ENCODE measurements at places on chromosomes 16 and 17. TPM values are rescaled to one million over a fixed set of nuclear protein-coding genes. Genes with fewer than 3 reads are reported as not detected.

Gene UNC13D
- 145 TPM for total RNA-seq

Gene NAGS
- 7.1 TPM for total RNA-seq

- no peak for DNase-seq
Measured at GRCh38 chr17:36856222-36856621, 81.1 kb upstream of the LHX1 start.

DNA sequence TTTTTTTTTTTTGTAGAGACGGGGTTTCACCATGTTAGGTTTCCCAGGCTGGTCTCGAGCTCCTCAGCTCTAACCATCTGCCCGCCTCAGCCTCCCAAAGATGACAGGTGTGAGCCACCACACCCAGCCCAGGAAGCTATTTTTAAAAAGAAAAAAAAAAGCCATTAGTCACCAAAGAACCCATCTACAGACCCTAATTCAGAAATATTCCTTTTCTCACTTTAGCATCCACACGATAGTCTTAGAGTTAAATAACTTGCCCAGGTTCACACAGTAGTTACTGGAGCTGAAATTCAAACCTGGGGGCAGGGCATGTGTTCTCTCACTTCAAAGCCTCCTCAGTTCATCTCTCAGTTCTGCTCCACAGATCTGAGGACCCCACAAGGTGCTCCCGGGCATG lies 70.3 kb upstream of the NOL11 start:
- no peak for DNase-seq

GRCh38 chr17:74326506-74326905 lies 480 bp downstream of the KIF19 start:
- no peak for DNase-seq

- no peak for DNase-seq
Measured at GRCh38 chr16:19804538-19805323, 79.9 kb downstream of the GPRC5B start.
